Naive thymus-derived CD8-positive, alpha-beta T cell (primary cell): ENCODE measurements at places on chromosomes 2 and 18. TPM values are rescaled to one million over a fixed set of nuclear protein-coding genes. Genes with fewer than 3 reads are reported as not detected.
A peak's percentile ranks its signal among the peaks of the same experiment; 100 is the strongest.

- H3K4me1 ChIP-seq: no peaks in the 10 kb centered on the region
- peaks cover 10% of the 10 kb centered on the region for H3K36me3 ChIP-seq
- H3K27ac ChIP-seq: no peak overlapping the region
- H3K27me3 ChIP-seq: peaks cover 20% of the 10 kb centered on the region
- no peak overlapping the region for H3K4me3 ChIP-seq
Observed at GRCh38 chr2:183049420-183049819, 11.2 kb upstream of the NCKAP1 start.

DNA sequence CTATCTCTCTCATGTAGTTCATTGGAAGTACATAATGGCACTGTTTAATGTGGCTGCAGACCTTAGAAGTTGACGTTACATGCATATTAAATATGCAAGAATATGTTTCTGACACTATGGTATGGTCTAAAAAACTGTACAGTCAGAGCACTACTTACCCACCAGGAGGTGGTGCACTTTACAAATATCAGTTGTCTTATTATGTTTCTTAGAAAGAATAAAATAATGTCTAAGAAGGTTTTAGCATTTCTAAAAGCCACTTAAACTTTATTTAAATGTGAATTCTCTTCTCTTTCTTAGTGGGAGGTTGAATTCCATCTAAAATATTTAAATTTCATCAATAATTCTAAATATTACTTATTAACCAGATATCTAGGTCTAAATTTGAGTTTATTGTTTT, 4.3 kb downstream of the TMEFF2 start:
- DNase-seq: no peak
- no peak overlapping the region for H3K27ac ChIP-seq
- H3K4me3 ChIP-seq: no peak overlapping the region
- peaks cover 12% of the 10 kb centered on the region for H3K4me1 ChIP-seq

GRCh38 chr2:220962556-220962955, 609.5 kb downstream of the EPHA4 start:
- DNase-seq: no peak

DNA sequence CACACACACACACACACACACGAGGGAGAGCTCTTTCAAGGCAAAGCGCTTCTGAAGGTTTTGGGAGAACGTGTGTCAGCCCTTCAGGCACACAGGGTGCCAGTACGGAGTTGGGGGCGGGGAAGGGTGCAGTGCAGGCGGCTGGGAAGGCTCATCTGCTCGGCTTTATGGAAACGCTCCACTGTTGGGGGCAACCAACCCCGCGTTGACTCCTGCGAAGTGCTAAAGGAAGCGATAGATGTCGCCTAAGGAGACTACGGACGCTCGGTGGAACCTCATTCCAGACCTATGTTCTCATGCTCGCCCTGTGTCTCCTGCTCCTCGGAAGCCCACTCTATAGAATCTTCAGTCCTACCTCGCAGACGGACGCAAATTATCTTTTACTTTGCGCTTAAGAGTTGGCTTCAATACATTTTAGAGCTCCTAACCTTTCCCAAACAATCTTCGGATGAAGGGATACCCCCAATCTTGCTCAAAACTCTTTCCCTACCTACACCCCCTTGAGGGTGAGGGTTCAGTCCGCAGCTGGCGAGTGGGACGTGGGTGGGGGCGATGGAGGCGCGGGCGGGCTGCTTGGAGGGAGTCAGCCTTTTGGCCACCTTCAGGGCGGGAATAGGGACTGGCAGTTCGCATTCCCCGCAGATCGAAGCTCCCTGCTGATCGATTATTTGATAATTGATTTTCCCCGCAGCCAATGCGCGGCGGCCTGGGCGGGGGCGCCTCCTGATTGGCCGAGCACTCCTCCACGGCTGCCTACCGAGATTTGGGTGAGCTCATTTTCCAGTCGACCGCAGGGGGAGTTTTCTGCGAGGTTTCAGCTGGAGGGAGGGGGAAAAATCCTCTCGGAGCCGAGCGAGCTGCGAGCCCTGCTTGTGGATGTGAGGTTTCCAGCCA, 1.9 kb upstream of the MEIS1 start:
- H3K4me3 ChIP-seq: peak overlapping the region; percentile 38
- peaks cover 39% of the 10 kb centered on the region for H3K4me1 ChIP-seq
- no peak for DNase-seq
- H3K36me3 ChIP-seq: no peaks in the 10 kb centered on the region
- no peak overlapping the region for H3K27ac ChIP-seq

- H3K27ac ChIP-seq: no peak overlapping the region
- H3K4me1 ChIP-seq: no peaks in the 10 kb centered on the region
Observed at GRCh38 chr2:170582313-170582712, 132.8 kb upstream of the SP5 start.

DNA sequence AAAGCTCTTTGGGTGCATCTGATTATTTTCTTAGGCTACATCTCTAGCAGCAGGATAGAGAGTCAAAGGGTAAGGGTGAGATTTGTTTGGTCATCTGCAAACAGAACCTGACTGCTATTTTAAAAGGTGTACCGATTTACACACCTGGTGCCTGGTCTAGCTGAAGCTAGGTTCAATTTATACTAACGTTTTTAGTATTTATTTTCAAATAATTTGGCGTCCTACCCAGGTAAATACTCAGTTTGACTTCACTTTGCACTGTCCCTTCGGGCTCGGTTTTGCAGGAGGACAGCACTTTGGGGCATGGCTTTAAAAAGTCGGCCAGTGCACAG, 683 bp downstream of the PTRHD1 start:
- DNase-seq: no peak
- H3K4me3 ChIP-seq: peak overlapping the region; percentile 94
- peak overlapping the region; percentile 99 for H3K27ac ChIP-seq
- no peaks in the 10 kb centered on the region for H3K27me3 ChIP-seq

Gene WDR12
- total RNA-seq: 22.7 TPM

Gene CYTIP
- total RNA-seq: 308 TPM

Gene L3MBTL4
- 0.85 TPM for total RNA-seq

Gene HOXD13
- not detected for total RNA-seq
